Epithelial cell of proximal tubule (primary cell): ENCODE measurements at places on chromosomes 4 and X.
A peak's percentile ranks its signal among the peaks of the same experiment; 100 is the strongest.

DNA sequence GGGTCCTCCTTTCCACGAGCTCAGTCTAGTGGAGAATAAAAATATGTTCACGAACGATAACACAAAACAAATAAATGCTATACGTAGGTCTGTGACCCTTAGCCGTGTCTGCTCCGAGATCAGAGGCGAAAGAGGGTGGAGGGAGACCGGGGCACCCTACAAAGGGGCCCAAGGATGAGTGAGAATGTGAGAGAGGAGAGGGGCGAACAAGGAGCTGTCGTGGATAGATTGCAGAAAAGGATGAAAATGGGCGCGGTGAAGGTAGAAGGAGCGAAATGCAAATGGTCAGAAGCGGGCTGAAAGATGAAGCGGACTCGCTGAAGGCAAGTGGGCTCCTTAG lies 6.2 kb upstream of the ZBTB33 start:
- DNase-seq: no peak

DNA sequence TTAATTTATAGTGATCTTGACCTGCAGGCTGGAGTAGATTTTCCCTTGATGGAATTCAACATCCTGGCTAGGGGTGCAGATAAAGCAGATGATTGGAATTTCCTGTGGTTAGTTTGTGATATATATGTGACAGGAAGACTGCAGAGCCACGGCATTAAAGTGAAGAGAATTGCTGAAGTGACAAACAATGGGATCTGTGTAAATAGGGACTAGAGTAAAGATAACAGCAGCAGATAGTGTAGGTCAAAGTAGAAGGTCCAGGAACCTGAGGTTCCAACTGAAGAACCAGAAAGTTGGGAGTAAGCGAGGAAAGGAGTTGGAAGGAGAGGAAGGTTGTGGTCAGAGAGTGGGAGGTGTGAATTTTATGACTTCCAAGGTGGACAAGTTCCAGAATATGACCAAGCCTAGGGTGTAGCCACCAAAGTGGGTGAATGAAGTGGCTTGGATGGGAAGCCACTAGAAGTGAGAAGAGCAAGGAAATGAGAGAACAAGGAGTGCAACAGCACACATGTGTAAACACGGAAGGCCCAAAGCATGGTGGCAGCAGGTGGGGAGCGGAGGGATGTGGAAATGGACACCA lies 325.0 kb downstream of the RAB28 start:
- no peak for DNase-seq

DNA sequence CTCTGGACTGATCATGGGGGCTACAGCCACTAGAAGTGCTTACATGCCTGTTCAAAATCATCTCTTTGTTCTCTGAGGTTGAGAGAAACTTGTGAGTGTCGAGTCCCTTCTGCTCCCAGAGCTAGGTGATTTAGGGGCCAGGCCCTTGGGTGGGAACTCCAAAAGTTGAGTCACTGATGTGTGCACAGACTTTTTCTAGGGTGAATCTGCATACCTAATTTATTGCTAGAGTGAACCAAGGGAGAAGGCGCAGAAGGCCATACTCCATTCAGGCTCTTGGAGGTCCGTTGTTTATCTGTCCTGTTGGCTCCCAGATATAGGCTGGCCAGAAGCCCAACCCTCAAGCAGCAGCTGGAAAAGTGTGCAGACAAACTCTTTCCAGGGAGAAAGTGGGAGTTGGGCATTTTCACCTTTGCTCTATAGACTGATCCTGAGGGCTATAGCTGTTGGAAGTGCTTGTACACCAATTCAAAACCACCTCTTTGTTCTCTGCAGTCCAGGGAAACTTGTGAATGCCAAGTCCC lies 80.8 kb upstream of the ARX start:
- DNase-seq: no peak

DNA sequence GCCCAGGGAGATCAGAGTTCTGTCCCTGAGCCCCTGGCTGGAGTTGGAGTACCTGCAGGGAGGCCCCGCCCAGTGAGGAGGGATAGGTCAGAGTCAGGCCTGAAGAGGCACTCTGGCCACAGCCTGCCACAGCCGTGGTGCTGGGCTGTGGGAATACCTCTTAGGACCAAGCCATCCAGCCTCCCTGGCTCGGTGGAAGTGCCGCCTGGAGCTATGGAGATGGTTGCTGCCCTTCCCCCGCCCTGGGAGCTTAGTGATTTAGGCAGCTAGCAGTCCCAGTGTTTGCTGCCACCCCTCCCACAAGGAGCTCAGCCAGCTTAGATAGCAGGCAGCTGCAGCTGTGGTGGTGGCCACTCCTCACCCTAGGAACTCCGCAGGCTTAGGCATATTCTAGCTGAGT lies 446.3 kb upstream of the GNPDA2 start:
- no peak for DNase-seq

DNA sequence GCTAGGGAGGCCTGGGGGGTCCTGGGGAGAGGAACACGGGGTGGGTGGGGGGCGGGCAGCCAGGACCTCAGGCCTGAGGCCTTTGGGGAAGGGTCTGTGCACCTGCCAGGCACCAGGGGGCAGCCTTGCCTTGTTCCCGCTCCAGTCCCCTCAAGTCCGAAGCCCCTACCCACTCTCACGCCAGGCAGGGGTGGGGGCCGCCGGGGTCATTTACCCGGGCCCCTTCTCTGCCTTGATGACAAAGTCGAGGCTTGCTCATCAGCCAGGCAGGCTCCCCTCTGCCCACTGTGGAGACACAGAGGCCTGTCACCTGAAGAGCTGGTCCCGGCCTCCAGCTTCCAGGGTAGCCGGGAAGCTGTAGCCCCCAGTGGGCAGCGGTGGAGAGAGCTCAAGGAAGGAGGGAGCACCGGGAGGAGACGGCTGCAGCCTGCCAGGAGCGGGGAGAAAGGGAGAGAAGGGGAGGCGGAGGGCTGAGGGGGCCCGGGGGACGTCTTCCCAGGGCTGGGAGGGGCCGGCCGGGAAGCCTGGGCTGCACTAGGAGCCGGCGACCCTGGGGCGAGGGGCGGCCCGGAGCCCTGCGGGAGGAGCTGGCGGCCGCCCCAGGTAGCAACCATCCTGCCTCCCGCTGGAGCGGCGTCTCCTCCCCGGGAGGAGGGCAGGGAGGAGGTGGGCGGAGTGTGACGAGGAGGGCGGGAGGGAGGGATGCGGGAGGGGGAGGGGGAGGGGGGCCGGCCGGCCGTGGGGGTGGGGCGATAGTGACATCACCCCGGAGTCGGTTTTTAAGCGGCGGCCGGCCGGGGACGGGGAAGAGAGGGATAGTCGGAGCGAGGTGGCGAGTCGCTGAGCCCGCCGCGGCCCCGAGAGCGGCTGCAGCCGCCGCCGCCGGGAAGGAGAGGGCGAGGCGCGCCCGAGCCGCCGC lies at the start of gene SLC6A8:
Gene SLC6A8 (plus strand): TSS at position 806 of the 919 bp plus-strand sequence. CDS start 649 bp downstream, outside the sequence.
- DNase-seq: no peak

DNA sequence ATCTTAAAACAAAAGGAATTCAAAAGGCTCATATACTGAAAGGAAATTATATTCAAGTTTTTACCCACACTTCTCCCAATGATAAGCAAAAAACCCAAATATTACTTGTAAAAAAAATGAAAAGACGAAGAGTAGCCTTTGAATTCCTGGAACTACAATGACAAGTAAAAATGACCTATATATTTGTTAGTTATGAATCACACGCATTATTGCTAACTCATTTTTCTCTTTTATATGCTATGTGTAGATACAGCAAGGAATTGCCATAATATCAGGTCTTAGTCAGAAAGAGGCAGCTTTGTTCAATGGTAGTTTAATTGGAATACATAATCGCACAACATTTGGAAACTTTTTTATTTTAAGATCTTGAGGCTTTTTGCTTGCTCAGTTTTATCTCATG lies 22.7 kb upstream of the ASB5 start:
- no peak for DNase-seq

DNA sequence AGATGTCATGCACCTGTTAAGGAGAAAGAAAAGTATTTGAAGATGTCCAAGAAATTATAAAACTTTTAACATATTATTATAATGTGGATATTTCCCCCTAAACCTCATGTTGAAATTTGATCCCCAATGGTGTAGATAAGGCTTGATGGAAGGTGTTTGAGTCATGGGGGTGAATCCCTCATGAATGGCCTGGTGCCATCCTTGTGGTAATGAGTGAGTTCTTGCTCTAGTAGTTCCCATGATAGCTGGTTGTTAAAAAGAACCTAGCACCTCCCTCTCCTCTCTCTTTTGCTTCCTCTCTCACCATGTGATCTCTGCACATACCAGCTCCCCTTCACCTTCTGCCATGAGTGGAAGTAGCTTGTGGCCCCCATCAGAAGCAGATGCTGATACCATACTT lies 176.6 kb upstream of the NR3C2 start:
- peak; percentile 1 for DNase-seq

- no peak for DNase-seq
Observed at GRCh38 chr4:74083546-74083945, 15.4 kb downstream of the CXCL2 start.

GRCh38 chr4:153933915-153934687 lies 145.2 kb upstream of the SFRP2 start:
- no peak for DNase-seq

GRCh38 chr4:3468804-3469203 lies 5.7 kb downstream of the DOK7 start:
- DNase-seq: no peak

DNA sequence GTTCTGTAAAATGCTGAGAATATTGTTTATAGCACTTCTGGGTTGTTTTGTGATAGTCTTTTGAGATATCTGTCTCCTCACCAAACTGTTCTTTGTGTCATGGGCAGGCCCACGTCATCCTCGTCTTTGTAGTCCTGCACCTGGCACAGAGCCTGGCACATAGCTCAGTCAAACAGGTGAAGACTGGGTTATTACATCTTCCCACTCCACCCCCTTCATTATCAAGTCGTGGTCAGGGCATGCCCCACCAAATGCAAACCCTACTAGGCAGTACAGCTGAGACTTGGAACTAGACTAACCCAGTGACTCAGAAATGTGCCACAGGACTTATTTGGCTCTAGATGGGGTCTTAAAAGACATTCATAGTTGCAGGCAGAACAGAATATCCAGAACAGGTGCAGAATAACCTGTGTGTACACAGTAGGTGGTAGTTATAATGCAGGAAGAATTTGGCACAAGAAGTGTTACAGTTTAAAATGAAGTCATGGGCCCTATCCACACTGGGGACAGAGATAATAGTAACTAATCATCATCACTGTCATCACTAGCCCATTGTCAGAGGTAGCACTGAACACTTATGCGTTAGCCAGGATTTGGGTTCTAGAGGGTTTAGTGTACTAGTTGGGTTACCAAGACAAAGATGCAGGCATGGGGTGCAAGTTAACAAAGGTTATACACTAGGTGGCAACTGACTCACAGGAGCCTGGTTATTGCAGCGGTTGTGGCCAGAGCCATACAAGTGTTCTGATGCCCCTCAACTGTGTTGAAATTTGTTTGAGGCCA lies 74.9 kb downstream of the TBL1X start:
- no peak for DNase-seq

GRCh38 chrX:17161991-17162390 lies 213.0 kb upstream of the NHS start:
- no peak for DNase-seq

- DNase-seq: peak; percentile 30
Observed at GRCh38 chrX:63250253-63250868, 100.8 kb downstream of the SPIN4 start.

DNA sequence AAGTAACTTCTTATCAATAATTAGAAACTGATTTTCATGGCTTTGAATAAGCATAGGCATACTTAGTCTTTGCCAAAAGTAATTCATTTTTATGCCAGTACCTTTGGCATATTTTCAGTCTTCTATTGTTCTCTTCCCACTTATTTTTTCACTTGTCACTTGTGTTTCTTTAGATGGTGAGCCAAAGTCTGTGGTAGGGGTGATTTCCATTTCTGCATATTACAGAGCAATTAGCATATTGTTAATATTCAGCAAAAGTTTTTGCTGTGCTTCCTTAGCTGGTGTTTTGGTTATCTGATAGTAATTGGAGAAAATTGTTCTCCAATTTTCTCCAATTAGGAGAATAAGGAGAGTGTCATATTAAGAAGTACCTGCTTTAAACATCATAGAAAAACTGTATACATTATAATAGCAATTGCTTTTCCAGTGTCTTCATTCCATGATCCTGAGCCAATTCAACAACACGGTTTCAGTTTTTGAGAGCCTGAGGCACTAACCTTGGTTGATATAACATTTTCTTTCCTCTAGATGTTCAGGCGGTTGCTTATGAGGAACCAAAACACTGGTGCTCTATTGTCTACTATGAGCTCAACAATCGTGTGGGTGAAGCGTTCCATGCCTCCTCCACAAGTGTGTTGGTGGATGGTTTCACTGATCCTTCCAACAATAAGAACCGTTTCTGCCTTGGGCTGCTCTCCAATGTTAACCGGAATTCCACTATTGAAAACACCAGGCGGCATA lies 64.7 kb downstream of the SMAD1 start:
- DNase-seq: no peak

- DNase-seq: no peak
Observed at GRCh38 chr4:38803833-38804653, 548 bp downstream of the TLR1 start.

- DNase-seq: no peak
Observed at GRCh38 chrX:45344594-45344993, 143.9 kb upstream of the DIPK2B start.

GRCh38 chr4:3419836-3420605 lies 21.7 kb upstream of the HGFAC start:
- no peak for DNase-seq

DNA sequence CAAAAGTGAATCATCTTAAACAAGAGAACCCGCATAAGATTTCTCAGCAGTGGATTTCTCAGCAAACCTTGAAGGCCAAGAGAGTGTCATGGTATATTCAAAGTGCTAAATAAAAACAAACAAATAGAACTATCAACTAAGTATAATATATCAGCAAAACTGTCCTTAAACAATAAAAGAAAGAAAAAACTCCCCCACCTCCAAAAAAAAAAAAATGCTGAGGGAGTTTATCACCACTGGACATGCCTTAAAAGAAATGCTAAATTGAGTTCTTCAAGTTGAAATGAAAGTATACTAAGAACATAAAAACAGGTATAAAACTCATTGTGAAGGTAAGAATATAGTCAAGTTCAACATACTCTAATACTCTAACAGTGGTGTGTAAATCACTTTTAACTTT lies 53.9 kb upstream of the EPGN start:
- DNase-seq: no peak

- no peak for DNase-seq
Observed at GRCh38 chr4:6926681-6927478, 17.3 kb downstream of the TBC1D14 start.
